Suppressor macrophage treated with lipopolysaccharide for 4 hours (primary cell): ENCODE measurements at places on chromosomes 7 and 10.

DNA sequence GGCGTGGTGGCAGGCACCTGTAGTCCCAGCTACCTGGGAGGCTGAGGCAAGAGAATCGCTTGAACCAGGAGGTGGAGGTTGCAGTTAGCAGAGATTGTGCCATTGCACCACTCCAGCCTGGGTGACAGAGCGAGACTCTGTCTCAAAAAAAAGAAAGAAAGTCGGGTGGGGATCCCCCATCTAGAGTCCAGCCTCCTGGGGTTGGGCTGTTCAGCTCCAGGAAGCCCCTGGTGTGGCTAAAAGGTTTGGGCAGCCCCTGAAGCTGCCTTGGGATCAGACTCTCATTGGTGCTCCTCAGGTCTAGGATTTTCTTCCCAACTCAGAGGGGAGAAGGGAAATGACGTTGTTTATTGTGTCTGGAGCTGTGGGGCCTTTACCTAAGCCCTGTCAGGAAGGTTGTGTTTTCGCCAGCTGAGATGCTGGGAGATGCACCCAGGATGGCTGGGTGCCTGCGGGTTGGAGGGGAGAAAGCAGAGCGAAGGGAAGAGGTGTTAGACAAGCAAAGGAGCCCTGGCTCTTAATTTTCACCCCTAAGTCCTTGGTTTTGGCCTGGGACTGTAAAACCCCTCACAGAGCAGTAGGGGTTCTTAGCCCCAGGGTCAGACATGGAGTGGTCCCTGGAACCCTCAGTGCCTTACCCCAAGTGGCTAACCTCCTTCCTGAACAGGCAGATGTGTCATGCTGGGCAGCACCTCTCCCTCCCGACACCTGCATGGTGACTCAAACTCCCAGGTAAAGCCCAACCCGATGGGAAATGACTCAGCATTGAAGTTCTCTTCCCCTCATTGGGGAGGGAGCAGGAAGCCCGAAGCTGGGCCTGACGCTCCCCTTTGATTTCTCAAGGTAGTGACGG lies 21.1 kb downstream of the PLAU start:
- no peak for DNase-seq

- no peak for DNase-seq
Measured at GRCh38 chr7:131057794-131058070, 269.9 kb upstream of the MKLN1 start.

- no peak for DNase-seq
Measured at GRCh38 chr10:73763343-73763742, 18.5 kb upstream of the CHCHD1 start.

- no peak for DNase-seq
Measured at GRCh38 chr10:100715445-100716385, 29.7 kb upstream of the PAX2 start.

DNA sequence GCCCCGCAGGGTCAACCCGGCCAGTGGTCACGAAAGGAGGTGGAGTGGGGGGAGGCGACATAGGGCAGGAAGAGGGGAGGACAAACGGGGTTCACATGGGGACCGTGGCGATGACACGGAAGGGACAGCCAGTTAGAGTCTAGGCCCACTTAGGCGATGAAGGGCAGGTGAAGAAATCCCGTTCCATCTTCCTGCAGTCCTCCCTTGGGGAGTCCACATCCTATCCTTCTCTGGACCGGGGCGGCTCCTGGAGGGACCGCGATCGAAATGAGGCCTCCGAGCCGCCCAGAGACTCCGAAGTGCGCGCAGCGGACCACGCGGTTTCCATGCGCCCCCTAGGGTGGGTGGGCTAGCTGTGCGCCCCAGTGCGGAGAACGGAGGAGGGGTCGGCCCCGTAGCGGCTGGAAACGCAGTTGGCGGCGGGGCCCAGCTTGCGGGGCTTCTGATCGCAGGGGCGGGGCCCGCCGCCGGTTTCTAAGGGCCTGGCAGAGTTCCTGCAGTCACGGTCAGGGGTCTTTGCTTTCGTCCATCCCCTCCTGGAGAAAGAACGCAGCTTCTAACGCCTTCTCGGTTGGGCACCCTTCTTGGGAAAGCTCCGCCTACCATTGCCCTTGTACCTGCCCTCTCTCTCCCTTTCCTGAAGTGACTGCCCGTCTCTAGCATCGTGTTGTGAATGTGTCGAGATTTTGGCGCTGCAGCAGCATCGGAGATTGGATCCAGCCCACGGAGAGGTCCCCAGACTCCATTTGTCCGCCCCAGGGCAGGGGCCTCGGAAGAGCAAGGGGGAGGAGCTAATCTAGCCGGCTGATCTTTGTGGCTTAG lies 17.9 kb upstream of the TMEM225B start:
- peak; percentile 11 for DNase-seq

GRCh38 chr10:118754229-118754555 lies 578 bp downstream of the CACUL1 start:
- DNase-seq = peak; percentile 45

- DNase-seq = no peak
Measured at GRCh38 chr7:107494884-107495283, 25.0 kb downstream of the GPR22 start.

GRCh38 chr10:29481906-29482440 lies 152.8 kb downstream of the SVIL start:
- no peak for DNase-seq

- DNase-seq = no peak
Measured at GRCh38 chr7:11513460-11513859, 318.5 kb downstream of the THSD7A start.

DNA sequence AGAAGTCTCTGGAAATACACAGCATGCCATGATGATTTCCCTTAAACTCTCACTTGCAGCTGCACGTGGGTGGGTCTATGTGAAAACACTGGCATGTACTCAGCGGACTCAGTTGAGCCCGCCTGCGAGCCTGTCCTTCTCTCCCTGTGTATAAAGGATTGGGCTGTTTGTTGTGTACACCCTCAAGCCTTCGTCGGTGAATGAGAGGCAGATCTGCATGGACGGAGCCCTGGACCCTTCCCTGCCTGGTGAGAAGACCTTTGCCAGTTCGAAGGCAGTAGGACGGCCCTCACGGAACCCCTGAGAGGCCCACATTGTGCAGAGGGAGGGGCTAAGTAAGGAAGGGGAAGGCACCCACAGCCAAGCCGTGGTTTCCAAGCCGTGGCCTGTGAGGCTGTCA lies 121.2 kb downstream of the WDFY4 start:
- no peak for DNase-seq

- DNase-seq = no peak
Measured at GRCh38 chr10:116796469-116796868, 52.8 kb upstream of the ENO4 start.

DNA sequence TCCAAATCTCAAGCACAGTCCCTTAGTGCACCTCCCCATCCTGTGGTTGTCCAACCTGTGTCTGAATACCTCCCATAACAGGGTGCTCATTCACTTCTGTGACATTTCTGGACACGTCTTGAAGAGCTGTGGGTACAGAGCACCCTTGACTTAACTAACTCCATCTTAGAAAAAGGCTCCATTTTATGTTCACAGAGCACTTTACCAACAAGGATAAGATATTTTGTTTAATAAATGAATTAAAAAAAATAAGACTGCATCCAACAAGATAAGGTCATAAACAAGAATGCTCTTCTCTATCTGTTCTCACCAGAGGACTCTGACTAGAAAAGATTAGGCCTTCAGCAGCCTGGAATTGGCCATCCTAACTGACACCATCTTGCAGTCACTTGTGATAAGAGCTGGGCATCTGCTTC lies 335.2 kb upstream of the ZNF32 start:
- DNase-seq = no peak

GRCh38 chr7:139431010-139431409 lies 52.5 kb downstream of the KLRG2 start:
- DNase-seq = no peak

GRCh38 chr10:13978533-13979115 lies 352.1 kb downstream of the FRMD4A start:
- DNase-seq = no peak

DNA sequence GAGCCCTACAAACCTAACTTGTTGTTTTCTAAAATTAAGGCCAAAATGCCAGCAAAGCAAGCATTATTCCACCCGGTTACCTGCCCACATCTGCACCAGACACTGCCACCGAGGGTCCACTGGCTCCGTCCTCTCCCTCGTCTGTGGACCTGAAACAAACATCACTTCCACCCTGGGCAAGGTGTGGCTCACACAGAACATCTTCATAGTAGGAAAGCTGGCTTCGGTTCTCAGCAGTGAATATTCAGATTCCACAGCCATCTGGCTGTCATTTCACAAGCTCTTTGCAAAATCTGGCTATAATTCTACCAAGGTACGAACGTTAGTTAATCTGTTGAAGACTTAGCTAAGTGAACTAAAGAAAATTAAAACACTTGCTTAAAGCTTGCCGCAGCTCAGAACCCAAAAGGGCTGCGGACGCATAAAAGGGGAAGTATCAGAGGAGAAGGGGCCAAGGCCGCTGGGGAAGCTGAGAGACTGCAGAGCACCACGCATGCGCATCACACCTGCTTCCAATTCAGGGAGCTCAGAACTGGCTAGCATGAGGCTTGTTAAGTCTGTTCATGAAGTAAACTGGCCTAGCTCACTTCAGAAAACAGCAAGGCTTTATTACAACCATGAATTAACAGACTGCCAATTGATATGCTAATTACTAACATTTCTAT lies 46.1 kb downstream of the PTPRN2 start:
- DNase-seq = peak; percentile 59

- DNase-seq = no peak
Measured at GRCh38 chr7:30990673-30991170, 27.0 kb downstream of the GHRHR start.

GRCh38 chr7:27526131-27526530 lies 136.6 kb downstream of the HIBADH start:
- no peak for DNase-seq

- peak; percentile 12 for DNase-seq
Measured at GRCh38 chr10:68981074-68981473, 7.5 kb upstream of the KIFBP start.

- peak; percentile 11 for DNase-seq
Measured at GRCh38 chr7:95687759-95688343, 84.5 kb upstream of the DYNC1I1 start.

DNA sequence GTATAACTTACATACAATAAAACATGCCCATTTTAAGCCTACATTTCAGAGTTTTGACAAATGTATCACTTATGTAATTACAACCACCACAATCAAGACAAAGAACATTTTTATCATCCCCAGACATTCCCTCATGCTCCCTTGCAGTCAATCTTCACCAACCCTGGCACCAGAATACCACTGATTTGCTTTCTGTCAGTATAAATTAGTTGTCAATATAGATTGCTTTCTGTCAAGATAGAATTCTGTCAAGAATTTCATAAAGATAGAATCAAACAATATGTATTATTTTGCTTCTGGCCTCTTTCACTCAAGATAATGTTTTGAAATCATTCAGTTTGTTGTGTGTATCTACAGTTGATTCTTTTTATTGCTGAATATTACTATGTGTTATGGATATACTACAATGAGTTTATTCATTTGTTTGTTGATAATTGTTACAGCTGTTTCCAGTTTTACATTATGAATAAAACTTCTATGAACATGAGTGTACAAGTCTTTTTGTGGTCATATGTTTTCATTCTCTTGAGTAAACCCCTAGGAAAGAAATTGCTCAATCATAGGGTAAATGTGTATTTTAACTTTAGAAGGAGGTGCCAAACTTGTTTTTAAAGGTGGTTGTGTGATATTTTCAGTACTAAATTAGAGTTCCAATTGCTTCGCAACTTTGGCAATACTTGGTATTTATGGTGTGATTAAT lies 56.9 kb downstream of the IFIT5 start:
- DNase-seq = no peak

DNA sequence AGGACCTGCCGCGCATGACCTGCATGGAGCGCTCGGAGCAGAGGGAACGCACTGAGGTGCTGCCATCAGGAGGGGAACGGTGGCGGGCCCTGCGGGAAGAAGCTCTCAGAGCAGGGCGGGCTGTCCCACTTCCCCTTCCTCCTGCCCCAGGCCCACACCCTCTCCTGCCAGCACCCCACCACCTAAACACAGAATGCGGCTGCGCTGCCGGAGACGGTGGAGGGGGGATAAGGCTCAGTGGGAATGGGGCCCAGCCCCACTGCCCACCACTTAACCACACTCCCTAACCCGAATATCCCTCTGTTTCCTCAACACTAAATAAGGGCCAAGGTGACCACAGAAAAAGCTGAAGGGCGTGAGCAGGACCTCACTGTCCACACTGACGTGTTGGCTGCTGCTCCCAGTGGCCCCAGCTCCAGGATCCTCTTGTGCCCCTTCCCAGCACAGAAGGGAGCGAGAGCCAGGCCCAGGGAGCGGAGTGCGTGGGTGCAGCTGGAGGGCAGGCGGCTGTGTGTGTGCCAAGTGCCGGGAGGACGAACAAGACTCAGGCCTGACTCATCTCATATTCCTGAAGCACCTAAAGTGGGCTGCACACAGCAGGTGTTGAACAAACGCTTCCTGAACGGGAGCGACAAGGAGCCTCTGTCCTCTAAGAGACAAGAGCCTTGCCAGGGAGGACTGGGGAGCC lies 116.8 kb downstream of the MAD1L1 start:
- DNase-seq = peak; percentile 12

- DNase-seq = no peak
Measured at GRCh38 chr7:74494076-74494548, 40.4 kb downstream of the GTF2IRD1 start.

DNA sequence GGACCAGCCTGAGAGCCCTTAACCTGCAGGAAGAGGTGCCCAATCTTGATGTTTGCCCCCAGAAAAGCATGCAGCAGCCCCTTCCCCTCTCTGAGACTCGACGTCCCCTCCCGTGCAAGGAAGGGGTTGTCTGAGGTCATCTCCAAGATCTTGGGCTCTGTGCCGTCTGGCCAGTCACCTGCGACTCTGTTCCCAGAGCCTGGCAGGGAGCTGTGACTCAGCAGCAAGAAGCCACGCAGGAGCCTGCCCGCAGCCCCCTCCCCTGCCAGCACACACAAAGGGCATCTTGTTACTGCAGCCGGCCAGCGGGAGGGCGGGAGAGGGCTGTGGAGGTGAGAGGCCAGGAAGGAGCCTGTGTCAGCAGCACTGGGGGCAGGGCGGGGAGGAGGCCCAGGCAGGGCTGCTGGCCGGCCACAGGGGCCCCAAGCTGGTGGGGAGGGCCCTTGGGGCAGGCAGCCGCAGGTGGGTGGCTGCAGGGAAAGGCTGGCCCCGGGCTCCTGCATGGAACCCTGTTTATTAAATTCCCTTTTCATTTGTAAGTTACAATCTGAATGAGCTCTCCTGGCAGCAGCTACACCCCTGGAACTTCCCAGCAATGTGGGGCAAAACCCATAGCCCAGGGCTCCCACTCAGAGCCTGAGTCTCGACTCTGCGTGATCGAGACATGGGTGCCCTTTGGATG lies 103.7 kb upstream of the ZMIZ1 start:
- DNase-seq = no peak
